ENCODE measurements at places on chromosomes 16 and 17.

- DNase-seq = no peak
Measured at GRCh38 chr17:81549031-81549557, 3.1 kb downstream of the FAAP100 start.

DNA sequence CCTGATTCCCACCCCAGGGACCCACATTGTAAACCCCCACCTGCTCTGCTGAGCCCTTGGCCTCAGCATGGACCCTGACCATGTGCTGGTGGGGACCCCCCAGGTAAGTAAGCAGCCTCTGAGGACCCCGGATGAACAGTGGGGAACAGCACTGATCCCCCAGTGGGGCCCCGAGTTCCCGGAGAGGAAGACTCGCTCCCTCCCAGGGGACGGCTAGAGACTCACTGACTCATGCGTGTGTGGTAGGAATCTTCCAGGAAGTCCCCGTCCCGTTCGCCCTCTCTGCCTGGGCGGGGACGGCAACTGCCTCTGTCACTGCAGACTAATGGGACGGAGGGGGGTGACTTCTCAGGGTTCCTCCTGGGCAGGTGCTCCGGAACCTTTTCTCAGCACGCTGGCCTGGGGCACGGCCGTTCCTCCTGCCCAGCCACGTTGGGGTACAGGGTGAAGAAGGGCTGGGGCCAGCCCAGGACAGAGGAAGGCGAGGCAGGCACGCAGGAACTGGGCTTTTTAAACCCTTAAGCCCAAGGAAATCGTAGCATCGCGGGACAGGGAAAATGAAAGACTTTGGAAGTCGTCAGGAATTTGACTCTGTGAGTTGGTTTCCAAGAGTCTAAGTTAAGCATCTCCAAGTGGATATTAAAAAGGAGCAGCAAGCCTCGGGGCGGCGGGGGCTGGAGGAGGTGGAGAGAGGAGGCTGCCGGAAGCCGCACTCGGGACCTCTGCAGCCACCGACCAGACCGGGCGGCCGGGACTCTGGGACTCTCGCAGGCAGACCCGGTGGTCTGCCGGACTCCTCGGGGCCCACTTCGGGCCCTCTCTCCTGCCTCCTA lies 178.7 kb downstream of the SEC14L1 start:
- DNase-seq = peak; percentile 71

GRCh38 chr16:56192635-56192945 lies 1.3 kb downstream of the GNAO1 start:
- no peak for DNase-seq

- no peak for DNase-seq
Measured at GRCh38 chr16:52629296-52629695, 82.4 kb upstream of the TOX3 start.

GRCh38 chr17:41416479-41416878 lies 7.9 kb downstream of the KRT37 start:
- DNase-seq = no peak

DNA sequence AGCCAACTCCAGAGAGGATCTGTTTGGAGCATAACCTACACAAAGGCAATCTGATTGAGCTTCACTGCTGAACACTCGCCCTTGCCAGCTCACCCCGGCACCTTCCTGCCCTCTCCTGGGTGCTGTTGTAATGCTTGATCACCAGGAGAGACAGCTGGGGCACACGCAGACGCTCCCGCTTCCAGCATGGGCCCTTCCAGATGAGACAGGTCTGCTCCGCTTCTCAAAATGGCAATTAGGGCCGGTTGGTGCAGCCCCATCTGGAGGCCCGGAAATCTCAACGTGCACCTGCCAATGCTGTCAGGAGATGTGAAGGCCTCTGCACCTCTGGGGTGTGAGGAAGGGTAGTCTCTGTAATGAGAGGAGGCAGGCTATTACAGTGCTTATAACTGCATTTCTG lies 206.1 kb downstream of the ABCC12 start:
- DNase-seq = no peak

DNA sequence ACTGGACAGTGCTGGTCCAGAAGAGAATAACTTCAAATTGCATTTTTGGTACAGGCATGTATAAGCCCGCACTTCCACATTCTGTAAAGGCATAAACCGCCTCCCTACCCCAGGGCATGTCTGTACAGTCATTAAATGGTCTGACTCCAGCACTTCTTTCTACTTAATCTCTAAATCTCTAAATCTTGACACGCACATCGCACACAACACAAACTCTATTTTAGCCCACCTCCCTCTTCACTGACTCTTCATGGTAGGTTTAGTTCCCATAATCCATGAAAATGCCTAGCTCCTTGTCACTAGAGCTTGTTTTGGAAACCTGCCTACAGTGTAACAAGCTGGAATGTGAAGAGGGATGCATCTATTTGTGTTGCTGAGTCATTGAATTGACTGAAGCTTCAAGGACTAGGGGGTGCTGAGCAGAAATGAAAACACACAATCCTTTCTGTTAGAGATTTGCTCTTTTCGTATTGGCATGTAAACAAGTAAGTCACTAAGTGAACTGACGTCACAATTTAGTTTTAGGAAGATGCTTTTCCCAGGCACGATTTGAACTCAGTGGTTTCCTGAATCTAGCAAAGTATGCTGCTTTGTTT lies 1.6 kb upstream of the DUSP14 start:
- no peak for DNase-seq

GRCh38 chr17:59154292-59154720 lies 680 bp downstream of the SKA2 start:
- peak; percentile 27 for DNase-seq

DNA sequence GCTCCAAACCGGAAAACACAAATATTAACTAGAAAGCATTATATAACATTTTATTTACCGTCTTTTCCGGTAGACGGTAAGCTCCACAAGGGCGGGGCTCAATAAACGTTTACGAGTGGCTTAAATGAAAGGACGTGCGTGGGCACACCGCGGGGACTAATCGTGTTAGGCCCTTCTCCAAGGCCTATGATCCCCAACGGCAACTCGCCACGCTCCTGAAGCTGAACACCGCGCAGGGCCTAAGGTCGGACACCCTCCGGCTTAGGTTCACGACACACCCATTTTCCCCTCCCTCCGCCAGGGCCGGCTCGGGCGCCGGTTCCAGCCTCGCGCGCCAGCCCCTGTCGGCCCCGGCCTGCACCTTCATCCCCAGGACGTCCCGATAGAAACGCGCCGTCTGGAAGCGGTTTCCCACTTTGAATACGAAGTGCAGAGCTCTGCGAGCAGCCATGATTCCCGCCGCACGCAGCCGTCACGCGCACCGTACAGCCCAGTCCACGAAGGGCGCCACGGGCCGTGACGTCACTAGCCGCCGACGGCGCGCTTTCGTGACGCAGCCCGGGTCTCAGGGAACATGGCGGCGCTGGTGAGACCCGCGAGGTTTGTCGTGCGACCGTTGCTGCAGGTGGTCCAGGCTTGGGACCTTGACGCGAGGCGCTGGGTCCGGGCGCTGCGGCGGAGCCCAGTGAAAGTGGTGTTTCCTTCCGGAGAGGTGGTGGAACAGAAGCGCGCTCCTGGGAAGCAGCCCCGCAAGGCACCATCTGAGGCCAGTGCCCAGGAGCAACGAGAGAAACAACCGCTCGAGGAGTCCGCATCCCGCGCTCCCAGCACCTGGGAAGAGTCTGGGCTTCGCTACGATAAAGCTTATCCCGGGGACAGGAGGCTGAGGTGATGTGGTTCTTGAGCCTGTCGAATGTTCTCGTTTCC lies at the start of the genes GLOD4 and MRM3:
Gene GLOD4, minus strand, starts transcription at position 476 of the 927 bp plus-strand sequence. Its CDS starts 25 bp downstream, at position 451.
Gene MRM3, plus strand, starts transcription at position 549 of the 927 bp plus-strand sequence. Its CDS starts 26 bp downstream, at position 575.
- DNase-seq = peak; percentile 92

- DNase-seq = no peak
Measured at GRCh38 chr17:71937914-71938313, 182.9 kb upstream of the SOX9 start.

GRCh38 chr17:50149091-50149416 lies 1.4 kb downstream of the PPP1R9B start:
- DNase-seq = no peak

- DNase-seq = no peak
Measured at GRCh38 chr16:49959552-49960277, 65.3 kb upstream of the CNEP1R1 start.

- no peak for DNase-seq
Measured at GRCh38 chr17:63156986-63157385, 191.0 kb downstream of the TANC2 start.

DNA sequence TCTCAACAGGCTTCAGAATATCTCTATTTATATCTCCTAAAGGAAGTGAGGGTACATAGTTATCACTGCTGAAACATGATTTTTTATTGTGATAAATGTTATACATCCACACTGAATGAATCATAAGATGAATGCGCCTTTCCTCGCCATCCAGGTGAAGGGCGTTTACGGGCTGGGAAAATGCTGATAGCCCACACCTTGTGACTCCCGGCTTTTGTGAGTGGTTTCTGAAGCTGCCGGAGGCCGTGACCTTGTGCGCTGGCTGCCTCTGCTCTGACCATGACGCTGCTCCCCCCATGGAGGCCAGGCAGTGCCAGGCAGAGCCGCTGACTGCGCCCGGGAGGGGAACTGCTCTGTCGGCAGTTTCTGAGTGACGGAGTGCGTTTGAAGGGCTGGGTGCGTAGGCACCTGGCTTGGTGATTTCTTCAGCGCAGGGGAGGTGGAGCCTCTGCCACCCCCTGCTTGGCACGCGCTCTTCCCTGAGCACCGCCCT lies 97.2 kb downstream of the RAP1GAP2 start:
- no peak for DNase-seq

DNA sequence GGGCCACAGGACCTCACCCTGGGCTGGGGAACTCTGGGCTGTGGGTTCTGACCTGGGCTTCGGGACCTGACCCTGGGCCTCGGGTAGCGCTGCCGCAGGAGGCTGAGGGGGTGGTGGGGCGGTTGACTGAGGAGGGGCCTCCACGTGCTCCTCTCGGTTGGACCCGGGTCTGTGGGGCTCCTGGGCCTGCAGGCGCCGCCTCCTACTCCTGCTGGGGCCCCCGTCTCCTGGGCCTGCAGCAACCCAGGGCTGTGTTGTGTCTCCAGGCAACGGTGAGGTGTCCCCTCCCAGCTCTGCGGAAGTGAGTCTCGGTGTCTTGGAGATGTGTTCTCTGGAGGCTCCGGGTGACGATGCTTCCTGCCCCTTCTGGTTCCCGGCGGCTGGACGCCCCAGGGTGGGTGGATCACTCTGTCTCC lies 41.5 kb upstream of the GNG13 start:
- DNase-seq = no peak

DNA sequence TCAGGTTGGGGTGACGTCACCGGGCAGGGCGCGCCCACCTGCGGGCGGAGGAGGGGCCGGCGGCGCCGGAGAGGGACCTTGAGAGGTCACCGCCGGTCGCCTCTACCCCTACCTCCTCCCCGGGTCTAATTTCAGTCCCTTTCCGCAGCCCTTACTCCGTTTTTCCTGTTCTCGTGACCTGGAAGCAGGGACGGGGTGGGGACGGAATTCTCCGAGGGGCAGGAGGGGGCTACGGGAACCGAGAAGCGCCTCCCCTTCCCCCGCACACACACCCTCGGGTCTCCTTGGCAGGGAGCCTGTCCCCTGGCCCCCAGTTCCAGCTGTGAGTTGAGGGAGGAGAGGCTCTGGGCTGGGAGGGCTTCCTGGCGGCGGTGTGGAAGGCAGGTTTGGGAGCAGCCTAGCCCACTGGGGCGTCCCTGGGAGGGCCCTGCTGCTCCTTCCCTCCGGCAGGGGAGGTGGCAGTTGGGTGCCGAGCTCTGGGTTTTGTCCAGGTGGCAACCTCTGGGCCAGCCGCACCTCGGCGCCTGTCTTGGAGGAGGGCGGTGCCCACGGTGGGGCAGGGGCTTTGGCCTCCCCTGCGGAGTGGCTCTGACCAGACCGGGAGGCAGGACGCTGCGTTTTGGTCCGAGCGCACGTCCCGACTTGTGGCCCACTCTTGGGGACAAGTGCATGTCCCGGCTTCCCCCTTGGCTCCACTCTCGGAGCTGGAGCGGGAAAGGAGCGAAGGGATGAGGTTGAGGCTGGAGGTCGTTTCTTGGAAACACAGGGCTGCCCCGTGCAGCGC lies 773 bp downstream of the SYNGR3 start:
- no peak for DNase-seq

- peak; percentile 84 for DNase-seq
Measured at GRCh38 chr17:27455914-27456680, at the start of gene KSR1. Gene KSR1, plus strand, starts transcription at chr17:27456448. Its CDS starts 196 bp downstream, at chr17:27456644.

- no peak for DNase-seq
Measured at GRCh38 chr17:78241277-78242023, 10.0 kb downstream of the TMEM235 start.

DNA sequence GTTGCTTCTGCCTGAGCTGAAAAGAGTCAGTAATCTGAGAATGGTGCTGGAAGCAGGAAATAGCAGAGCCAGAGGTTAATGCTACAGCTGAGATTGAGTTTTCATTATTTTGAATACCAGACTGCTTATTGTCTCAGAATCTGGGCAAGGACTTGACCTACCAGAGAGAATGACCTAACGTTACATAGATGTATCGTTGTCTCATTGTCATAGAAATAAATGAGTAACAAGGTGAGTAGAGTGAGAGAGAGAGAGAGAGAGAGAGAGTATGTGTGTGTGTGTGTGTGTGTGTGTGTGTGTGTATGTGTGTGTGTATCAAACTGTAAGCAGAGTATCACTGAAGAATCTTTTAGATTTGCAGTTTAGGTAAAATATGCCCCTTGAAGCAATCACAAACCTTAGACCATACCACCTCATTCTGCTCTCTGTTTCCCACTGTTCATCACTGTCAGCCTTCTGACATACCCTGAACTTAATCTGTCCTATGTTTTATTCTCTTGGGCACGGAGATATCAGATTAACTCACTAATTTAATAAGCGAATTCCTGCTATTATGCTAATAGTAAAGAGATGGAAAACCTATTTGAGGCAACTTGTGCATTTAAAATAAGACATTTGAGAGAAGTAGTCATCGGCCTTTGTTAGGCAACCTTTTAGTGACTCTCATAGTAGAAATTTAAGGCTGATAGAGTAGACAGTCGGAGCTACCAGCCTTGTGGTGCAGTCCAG lies 87.8 kb downstream of the CYB561 start:
- no peak for DNase-seq

GRCh38 chr16:72836985-72837384 lies 210.9 kb downstream of the ZFHX3 start:
- no peak for DNase-seq

GRCh38 chr17:39818358-39819000 lies 45.6 kb downstream of the IKZF3 start:
- DNase-seq = no peak

GRCh38 chr16:83247767-83248372 lies 559.9 kb upstream of the HSBP1 start:
- no peak for DNase-seq

Data from stimulated activated CD4-positive, alpha-beta T cell treated with anti-CD3 and anti-CD28 coated beads, Interleukin-1b, Interleukin-23, amount 100 ng/mL, for 48 hours (primary cell).